GM18507 (cell line): ENCODE measurements at places on chromosomes 7 and 10.

DNA sequence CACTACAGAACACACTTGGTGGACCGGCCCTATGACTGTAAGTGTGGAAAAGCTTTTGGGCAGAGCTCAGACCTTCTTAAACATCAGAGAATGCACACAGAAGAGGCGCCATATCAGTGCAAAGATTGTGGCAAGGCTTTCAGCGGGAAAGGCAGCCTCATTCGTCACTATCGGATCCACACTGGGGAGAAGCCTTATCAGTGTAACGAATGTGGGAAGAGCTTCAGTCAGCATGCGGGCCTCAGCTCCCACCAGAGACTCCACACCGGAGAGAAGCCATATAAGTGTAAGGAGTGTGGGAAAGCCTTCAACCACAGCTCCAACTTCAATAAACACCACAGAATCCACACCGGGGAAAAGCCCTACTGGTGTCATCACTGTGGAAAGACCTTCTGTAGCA is 14.6 kb downstream of the ZSCAN21 start:
- no peak for DNase-seq

DNA sequence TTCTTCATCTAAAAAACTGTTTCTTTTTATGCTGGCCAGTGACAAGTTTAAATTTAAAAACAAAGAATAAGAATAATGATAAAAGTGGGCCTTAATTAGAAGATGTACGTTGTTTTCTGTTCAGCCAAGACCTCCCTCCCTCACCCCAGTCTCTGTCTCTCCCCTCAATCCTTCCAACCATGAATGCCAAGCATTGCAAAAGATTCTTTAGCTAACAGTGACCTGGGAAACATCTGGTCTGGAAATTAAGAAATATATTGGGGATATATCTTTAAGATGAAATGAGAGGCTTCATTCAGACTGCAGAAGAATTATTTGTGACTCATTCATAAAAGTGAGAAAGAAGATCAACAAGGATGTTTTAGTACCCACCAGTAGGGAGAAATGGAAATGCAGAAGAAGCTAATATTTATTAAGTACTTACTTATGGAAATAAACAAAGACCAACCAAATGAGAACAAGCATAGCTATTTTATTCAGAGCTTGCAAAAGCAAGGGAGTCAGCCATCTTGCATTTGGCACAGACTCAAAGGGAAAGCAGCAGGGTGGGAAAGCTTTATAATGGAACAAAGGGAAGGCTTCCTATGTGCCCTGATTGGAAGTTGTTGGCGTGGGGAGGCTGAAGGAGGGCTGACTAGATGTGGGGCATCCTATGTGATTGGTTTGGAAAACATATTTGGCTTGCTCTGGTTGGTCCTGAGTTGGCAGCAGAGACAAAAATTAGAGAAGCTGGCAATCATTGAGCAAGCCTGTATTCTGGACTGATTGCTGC is 595.4 kb upstream of the GHITM start:
- DNase-seq: no peak

DNA sequence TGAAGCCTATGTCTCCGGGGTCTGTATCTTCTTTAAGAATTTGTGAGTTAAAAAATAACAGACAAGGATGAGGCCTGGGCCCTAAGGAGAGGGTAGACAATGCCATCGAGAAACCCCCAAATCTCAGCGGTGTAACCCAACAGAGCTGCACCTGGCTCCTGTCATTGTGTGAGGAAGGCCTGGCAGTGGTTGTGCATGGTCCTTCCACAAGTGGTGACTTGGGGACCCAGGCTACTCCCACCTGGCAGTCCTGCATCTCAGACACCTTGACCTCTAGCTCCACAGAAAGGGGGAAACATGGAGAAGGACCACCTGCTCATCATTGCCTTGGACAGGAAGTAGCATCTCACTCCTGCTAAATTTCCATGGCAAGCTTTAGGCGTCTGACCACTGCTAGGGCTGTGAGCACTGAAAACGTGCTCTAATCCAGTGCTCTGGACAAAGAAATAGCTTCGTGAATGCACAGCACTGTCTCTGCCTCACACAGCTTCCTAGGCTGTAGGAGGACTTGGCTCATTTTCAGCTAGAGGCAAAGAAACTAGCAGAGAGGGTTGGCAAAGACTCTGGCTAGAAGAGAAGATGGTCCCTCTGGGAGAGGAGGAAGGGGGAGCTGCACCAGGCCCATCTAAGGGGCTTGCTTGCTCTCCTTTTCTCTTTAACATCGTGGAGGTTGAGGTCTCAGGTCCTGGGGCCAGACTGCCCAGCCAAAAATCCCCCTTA is 273.9 kb upstream of the ZMIZ1 start:
- DNase-seq: no peak

DNA sequence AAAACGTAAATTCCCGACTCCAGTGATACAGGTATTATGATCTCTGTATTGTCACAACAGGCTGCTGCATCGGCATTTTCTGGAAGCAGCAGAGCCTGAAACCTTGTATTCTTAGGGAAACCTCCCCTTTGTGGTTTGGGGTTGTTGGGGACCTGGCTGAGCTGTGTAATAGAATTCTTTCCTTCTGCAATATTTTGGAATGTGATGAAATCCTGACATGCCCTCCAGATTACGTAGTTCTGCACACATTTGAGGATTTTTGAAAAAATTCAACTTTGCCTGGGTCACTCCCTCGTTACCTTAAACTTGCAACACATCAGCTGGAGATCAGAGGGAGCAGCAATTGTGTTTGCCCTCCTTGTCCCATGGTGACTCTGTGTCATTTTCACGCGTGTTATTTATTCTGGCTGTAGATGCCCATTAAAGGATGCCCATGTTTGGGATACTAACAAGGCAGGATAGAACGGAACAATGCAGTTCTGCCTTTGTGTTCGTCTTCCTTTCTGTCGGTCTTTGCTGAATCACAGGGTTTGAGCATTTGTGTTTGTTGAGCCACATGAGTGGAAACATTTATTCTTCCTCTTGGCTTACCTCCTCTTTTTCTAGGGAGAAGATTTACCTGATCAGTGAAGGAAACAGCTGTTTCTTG is 181.7 kb downstream of the TCF7L2 start:
- DNase-seq: no peak

DNA sequence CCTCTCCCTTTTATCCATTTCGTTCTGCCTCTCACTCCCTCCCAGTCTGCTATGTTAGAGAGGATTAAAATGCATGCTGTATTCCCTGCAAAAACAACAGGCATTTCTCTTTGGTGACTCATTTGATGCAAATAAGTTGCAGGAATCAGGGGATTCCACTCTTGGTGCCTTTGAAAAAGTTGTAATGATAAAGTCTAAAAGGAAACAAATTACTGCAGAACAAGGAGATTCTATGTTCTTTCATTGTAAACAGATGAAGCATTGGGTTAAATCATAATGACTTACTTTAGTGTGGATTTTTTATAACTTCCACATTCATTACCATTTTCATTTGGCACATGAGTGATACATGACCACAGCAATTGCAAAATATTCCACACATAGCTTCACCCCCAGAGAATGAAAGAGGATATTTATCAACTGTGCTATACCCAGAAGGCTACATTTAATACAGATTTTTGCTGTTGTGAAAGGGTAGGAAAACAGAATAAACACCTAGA is 33.4 kb upstream of the ABLIM1 start:
- no peak for DNase-seq

DNA sequence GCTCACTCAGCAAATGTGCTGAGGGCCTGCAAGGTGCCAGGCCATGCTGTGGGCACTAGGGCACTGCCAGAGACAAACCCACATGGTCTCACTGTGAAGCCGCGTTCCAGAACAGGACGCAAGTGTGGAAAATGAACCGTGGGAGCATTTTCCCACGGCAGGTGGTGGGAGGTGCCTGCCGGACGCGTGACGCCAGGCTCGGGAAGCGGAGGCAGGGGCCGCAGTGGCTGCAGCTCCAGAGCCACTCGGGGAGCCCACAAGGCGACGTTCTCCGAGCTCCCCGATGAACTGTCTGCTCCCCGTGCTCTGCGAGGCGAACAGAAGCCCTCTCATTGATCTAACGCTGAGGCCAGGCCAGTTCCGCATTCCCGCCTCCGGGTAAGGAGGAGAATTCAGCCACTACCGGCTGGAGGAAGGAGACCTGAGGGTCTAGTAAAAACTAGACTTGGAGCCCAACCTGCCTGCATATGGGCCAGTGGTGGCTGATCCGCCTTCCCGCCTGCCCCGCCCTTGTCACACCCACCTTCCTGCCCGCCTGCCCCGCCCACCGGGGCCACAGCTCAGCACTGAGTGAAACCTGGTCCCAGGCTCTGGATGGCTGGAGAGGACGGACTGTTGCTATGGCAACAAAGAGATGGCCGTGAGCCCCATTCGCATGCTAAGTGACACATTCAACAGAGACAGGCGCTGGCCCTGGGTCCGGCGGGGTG is 13.1 kb downstream of the ADGRA1 start:
- no peak for DNase-seq
